Fibroblast of gingiva (primary cell): ENCODE measurements at places on chromosomes 12 and 14.

- DNase-seq, result no peak
Observed at GRCh38 chr14:31083781-31084180, 57.6 kb upstream of the STRN3 start.

DNA sequence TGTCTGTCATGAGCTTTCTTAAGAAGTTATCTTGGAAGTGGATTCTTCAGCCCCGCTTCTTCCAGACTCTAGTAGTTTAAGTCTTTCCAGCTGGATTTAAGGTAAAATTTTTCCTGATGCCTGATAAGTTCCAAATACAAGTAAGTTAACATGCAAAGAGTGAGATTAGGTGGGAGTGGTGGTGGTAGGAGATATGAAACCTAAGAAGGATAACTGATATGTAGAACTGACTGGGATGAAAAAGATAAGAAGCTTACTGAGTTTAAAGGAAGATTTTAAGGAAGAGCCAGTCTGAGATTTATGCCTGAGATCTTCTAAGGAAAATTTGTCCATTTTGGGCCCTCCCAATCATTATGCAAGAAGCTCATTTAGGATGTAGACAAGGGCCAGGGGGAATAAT lies 250.9 kb upstream of the SYT10 start:
- DNase-seq, result no peak

DNA sequence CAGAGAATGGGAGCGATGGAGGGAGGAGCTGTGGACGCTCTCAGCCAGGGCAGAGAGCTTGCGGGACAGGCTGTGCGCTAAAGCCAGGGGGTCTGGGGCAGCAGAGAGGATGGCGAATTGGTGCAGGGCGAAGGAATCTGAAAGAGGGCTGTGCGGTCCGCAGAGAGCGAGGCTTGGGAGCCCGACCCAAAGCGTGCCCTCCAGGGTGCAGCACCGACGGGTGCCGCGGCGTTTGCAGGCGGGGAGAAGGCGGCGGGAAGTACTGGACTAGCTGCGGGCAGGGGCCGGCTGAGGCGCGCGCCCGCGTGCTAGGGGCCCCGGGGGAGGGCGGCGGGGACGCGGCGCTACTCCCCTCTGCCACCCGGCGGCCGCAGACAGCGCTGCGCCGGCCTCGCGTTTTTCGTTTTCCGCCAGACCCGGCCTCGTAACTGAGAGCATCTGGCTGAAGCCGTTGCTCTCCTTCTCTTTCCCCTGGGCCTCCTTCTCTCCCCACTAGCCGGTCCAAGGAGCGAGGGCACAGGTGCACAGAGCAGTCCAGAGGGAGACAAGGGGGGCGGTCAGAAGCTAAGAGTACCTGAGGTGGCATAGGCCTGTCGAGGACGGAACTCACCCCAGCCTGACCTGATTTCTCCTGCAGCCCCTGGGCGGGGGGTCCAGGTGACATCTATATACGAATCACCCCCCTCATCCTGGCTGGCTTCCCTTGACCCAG lies 24.9 kb downstream of the SLC6A12 start:
- DNase-seq, result peak; percentile 35

DNA sequence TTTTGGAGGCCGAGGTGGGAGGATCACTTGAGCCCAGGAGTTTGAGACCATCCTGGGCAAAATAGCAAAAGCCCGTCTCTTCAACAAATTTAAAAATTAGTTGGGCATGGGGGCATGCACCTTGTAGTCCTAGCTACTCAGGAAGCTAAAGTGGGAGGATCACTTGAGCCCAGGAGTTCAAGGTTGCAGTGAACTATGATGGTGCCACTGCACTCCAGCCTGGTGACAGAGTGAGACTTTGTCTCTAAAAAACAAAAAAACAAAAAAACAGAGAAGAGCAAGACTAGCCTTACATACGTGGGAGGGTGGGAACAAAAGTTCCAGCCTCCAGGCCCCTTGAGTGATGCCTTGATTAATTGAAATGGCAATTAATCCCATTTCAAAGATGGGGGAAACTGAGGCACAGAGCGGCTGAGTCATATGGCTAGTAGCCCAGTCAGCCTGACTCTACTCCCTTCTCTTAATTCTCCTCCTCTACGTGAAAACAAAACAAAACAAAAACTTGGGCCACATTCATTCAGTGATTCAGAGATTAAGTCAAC lies 3.3 kb upstream of the FAM222A start:
- no peak for DNase-seq

DNA sequence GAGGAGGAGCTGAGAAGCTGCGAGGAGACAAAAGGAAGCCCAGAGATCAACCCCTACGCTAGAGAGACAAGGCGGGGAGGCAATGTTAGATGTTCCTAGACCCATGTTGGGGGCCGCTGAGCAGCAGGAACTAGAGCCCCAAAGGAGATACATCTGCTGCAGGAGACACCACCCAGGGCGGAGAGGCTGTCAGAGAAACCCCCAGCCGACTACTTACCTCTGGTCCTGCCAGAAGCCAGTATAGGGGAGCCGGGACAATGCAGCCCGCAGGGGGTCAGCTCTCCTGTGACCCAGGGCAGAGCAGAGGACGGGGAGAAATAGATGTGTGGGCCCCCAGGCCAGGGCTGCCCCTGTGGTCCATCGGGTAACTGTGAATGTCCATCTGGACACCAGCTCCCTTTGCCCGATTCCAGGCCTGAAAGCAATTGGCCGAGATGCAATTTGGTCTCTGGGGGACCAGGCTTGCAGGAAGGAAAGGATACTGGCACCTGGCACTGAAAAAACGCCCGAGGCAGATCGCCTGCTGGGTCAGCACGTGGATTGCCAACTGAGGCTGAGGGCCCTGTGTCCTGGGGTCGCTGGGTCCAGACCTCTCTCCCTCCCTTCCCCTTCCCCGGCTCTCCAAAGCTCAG lies 34.9 kb downstream of the SYNE3 start:
- DNase-seq, result peak; percentile 40

GRCh38 chr12:23555180-23555824 lies 394.2 kb downstream of the SOX5 start:
- DNase-seq, result no peak

DNA sequence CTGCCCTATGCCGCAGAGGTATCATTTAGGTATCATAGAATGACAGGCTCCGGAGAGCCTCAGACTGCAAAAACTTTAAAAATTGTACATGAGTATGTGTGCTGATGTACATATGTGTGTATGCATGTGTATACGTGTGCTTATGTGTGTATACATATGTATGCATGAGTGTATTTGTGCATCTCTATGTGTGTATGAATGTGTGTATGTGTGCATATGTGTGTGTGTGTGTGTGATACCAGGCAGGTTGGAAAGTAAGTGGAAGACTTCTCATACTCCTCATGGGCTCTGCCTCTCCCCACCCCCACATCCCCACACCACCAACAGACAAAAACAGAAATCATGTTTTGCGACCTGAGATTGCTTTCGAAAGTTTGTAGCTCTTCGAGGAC lies 621 bp upstream of the TMEM117 start:
- DNase-seq, result no peak
